Foreskin keratinocyte (primary cell): ENCODE measurements at places on chromosomes 1 and 21.
A peak's percentile ranks its signal among the peaks of the same experiment; 100 is the strongest.

DNA sequence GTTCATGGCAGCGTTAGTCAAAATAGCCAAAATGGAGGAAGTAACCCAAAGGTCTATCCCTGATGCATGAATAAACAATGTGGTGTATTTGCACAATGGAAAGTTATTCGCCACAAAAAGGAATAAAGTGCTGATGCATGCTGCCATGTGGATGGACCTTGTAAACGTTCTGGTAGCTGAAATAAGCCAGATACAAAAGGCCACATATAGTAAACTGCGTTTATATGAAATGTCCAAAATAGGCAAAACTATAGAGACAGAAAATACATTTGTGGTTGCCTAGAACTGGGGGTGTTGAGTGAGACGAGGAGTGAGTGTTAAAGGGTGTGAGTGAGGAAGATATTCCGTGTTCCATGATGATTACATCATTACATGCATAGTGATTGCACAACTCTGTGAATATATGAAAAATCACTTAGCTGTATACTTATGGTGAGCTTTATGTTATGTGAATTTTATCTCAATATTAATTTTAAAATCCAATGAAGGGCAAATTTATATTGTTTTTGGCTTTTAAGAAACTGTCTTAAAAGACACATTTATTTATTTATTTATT is 321.3 kb downstream of the KIF26B start:
- no peak for DNase-seq

GRCh38 chr1:27536010-27536757 is 46.2 kb upstream of the WASF2 start:
- no peak for DNase-seq

DNA sequence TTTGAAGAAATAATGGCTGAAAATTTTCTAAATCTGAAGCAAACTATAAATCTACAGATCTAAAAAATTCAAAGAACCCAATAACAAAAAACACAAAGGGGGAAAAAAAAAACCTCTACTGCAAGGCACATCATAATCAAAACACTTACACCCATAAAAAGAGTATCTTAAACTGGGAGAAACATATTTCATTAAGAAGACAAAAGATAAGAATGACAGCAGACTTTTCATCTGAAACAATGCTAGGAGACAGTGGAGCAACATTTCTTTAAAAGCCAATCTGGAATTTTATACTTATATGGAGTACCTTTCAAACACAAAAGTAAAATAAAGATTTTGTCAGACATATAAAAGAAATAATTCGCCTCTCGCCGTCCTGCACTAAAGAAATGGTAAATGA is 49.1 kb downstream of the COP1 start:
- DNase-seq, result peak; percentile 17

DNA sequence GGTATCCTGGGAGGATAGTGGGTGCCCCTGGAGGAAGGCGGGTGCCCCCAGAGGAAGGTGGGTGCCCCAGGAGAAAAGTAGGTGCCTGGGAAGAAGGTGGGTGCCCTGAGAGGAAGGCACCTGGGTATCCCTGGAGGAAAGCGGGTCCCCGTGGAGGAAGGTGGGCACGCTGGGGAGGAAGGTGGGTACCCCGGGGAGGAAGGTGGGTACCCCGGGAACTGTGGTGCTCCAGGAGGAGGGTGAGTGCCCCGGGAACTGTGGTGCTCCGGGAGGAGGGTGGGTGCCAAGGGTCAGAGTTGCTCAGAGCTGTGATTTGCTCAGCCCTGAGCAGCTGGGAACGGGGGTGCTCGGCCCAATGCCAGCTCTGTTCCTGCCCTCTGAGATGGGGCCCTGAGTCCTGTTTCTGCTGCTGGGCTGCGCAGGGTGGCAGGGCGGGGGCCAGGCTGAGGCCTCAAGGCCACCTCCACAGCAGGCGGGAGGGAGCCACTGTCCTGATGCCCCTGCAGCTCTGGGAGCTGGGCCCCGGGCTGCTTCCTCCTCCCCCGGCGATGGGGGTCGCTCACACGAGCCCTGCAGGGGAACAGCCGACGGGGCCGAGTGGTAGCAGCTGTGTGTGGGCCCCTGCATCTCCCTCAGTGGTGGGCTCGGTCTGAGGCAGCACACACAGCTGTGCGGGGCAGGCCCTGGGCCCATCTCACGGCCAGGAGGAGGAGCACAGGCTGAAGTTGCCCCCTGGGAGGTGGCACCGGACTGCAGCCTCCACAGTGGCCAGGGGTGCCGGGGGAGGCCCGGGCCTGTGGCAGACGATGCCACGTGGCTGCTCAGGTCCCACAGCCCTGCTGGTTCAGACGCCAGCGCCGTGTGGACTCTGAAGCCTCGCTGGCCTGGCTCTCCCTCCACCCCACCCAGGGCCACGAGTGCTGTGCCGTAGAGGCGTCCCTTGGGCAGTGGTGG is 57.4 kb downstream of the SLX9 start:
- no peak for DNase-seq
